ENCODE measurements at places on chromosomes 7 and 10.

- no peak for DNase-seq
Observed at GRCh38 chr7:92827464-92828120, 8.8 kb downstream of the CDK6 start.

GRCh38 chr10:20622531-20623211 is 274.4 kb downstream of the NEBL start:
- no peak for DNase-seq

DNA sequence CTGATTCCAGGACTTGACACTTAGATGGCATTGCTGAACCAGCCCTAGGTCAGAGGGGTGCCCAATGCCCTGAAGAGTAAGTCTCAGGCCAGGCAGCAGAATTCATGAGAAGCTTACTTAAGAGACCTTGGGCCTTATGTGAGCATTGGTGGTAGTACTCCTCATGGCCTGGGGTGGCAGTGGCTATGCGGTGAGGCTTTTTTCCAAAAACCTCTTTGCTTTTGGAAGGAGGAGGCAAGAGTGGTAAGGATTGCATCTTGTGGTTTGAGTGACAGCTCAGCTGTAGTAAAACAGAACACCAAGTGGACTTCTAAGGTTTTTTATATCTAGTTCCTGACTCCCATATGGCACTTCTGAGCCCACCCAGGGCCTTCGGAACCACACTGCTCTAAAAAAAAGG is 459.0 kb upstream of the STEAP1 start:
- DNase-seq: no peak

DNA sequence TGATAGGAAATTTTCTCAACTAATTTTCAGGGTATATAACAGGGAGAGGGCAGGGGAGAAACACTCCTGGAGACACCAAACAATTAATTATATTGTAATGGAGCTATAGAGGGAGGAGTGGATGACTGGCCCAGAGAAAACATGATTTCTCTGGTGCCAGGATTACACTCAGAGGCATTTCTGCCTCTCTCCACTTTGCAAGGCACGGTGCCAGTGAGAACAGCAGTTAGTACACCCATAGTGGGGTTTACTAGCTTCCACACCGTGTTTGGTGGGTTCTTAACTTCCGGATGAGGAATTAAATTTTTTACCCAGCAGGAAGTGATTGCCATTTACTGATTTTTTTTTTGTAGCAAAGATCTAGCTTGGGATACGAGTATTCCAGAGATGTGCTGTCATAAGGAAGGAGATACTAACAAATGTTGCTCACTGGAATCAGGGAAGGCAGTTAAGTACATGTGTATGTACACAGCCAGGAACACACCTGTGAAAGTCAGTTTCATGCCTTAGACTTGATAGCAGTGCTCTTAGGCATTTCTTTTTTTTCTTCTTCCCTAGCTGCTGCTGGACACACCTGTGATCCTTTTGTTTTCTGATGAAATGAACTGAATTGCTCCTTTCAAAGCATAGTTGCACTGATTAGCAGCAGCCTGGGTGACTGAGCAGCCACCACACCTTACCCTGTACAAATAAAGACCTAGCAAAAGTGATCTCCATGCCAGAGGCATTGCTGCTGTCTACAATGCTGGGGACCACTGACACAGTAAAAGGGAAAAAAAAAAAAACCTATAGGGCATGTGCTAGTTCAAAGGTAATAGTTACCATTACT is 58.1 kb downstream of the POLL start:
- DNase-seq: no peak

DNA sequence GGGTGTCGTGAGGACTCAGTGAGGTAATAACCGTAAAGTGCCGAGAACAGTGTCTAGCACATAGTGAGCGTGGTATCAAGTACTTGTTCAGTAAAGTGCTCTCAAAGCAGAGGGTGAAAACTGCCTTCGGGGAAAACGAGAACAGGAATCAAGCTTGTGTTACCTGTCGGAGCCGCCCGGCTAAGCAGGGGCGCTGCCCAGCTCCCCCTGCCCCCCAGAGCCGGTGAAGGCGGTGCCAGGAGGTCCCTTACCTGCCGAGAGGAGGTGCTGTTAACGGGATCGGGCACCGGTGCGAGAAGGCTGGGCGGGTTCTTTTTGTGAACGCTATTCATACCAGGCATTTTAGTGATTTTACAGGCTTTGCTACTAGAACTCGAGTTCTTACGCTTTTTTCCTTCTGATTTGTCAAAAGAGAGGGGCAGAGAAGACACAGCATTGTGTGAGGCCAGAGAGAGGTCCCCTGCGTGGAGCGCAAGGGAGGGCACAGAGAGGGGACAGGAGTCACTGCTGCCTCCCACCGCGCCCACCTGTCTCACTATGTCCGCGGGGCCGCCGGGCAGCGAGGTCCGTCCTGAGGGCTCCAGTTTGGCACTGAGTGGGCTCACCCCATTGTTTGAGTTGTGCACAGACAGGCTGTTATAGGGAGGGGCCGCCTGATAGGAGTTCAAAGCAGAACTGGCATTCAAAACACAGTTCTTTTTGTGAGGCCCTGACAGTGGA is 32.5 kb upstream of the EFCAB10 start:
- DNase-seq: no peak

GRCh38 chr7:130821864-130822263 is 87.9 kb upstream of the KLF14 start:
- DNase-seq: no peak

GRCh38 chr7:28891192-28891875 is 66.8 kb downstream of the TRIL start:
- no peak for DNase-seq

DNA sequence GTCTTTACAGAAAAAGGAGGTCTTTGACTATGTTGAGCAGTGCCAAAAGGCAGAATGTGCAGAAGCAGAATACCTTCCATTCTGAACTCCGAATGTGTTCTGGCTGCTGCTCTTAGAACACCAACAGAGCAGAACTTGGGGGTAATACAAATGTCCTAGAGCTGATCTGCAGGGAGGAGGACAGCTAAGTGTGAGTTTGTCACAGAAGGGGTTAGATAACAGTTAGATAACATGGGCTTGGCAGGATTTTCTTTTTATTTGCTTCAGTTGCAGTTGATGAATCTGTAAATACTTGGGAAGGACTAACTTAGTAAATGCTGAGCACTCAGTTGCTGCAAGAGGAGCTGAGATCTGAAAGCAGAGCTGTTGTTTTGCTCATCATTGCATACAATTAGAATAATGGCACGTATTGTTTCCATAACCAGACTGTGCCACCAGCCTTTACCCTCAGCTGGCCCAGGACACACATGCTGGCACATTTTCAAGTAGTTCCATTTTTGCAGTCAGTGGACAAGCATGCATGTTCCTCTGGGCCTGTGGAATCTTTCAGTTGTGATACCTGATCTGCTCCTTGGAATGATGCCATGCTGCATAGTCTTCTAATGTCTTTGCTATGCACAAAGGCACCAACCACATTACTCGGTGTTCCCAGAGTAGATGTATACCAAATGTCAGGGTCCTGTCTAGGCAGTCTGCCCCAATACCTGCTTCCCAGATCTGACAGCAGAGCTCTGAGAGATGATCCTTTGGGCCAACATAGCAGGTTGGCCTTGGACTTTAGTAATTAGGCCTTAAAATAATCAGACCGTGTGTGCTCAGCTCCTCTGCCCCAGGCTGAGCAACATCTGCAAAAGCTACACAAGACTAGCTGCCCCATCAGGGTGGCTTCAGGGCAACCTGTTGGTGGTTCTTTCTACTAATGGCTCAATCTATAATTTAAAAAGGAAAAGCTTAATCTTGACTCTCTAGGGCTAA is 55.7 kb downstream of the GSDME start:
- no peak for DNase-seq

GRCh38 chr7:150406312-150406566 is 27.1 kb downstream of the ZNF775 start:
- no peak for DNase-seq

DNA sequence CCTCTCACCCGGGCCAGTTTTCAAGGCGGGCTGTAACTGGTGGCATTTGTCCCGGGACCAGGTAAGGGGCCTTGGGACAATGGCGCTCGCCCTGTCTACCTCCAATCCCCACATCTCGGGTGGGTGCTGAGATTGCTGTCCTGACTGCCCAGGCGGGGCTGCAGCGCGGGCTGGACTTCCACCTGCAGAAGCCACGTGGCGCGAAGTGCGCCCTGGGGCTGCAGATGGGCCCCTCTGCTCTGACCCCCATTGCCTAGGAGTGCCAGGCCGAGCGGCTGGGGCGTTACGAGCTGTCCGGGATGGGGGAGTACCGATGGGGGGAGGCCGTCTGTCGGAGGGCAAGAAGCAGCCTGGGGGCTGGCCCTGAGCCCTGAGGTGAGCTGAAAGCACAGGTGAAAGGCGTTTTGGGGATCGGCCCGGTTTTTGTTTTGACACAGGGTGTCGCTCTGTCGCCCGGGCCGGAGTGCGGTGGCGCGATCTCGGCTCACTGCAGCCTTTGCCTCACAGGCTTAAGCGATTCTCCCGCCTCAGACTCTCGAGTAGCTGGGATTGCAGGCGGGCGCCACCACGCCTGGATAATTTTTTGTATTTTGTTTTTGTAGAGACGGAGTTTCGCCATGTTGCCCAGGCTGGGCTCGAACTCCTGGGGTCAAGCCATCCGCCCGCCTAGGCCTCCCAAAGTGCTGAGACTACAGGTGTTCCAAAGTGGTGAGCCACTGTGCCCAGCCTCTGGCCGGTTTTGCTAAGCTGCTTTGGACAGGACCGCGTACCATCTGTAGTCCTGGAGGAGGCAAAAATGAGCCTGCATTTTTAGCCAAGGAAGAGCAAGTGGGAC is at the start of gene SFXN2:
Gene SFXN2 (plus strand): TSS at position 16 of the 835 bp plus-strand sequence. CDS start 12,001 bp downstream, outside the sequence.
- peak; percentile 33 for DNase-seq

Data from stimulated activated CD8-positive, alpha-beta memory T cell treated with anti-CD3 and anti-CD28 coated beads, Interleukin-4, amount 100 ng/mL, for 24 hours (primary cell).